Inflammatory macrophage (primary cell): ENCODE measurements at places on chromosomes 11 and 22.
A peak's percentile ranks its signal among the peaks of the same experiment; 100 is the strongest.

DNA sequence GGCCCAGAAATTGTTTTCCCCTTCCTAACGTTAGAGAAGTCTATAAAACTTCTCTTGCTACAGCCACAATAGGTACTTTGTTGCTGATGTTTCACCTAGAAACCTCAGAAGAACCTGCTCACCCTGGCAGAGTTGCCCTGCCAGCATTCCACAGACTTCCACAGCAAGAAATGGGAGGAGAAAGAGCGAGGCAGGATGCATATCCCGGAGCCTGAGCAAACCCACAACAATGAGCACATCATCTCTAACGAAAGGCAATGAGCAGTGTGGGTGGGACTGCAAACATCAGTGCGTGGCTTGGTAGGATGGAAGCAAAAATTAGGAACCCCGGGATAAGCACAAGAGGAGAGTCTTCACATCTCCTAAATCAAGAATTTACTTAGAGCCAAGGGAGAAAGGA lies 892.3 kb downstream of the OPCML start:
- no peak for DNase-seq

DNA sequence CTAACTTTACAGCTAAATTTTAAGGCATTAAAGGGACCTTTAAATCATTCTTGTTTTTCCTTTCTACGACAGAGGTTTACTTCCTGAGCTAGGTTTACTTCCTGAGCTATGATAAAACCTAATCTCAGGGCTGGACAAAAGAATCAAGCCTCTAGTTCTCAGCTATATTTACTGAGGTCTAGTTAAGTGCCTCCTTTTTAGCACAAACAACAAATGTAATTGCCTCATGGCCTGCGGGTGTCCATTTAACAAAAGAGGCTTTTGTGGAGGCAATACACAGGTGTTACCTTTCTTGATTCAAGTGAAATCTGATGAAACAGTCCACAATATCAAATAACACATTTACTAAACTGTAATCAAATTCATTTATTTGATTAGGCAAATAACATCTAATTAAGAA lies 67.3 kb downstream of the IMMP1L start:
- no peak for DNase-seq

DNA sequence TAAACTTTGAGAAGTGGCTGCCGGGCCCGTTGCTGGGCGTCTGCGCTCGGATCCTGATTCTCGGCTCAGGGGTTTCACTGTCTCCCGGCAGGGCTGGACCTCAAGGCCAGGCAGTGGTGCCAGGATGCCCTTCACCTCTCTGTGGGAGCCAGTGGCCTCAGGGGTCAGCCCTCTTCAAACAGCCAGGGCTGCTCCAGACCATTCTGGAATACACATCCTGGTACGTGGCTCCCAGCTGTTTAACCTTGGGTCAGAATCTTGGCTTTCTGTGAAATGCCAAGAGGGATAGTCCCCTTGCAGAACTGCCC lies 70.5 kb downstream of the MPPED1 start:
- DNase-seq: no peak

DNA sequence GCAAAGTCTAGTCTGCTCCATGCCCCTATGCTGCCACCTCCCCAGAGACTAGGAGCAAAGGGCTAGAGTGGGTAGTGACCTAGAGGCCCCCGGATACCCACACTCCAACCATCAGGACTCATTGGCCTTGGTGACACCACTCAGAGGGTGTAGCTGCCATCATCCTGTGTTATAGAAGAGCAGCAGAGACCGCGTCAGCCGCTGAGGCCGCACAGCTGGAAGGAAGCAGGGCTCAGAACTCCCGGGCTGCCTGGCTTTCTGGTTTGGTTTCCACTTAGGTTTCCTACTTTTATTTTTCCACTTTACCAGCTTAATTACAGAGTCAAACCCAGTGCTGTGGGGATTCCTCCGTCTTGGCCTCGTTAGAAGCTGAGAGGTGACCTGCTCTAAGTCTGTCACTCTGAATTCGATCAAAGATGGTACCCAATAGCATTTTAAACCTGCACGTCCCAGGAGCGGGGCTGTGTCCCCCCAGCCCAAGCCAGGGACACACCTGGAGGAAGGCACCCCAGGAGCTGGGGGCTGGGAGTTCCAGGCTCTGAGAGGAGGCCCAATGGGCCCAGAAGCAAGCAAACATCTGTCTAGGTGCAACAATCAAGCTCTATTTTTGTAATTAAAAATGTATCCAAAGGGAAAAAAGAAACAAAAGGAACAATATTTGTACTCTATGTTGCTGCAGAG lies 2.1 kb upstream of the CDKN1C start:
- no peak for DNase-seq

- DNase-seq: peak; percentile 46
Measured at GRCh38 chr22:37079668-37080171, 28.2 kb downstream of the KCTD17 start.

DNA sequence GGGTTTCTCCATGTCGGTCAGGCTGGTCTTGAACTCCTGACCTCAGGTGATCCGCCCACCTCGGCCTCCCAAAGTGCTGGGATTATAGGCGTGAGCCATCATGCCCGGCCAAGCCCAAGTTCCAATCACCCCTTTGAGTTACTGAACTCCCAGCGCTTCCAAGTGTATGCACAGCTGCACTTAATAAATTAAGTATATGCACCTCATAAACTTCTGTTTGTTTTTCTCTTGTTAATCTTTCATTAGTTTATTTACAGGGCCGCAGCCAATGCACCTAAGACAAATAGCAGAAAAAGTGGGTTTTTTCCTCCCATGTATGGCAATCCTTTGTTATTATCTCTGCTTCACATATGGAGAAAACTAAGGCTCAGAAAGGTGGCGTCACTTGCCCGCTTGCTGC lies 21.3 kb downstream of the SYN3 start:
- no peak for DNase-seq

- DNase-seq: no peak
Measured at GRCh38 chr22:19716829-19717105, 2.5 kb downstream of the SEPTIN5 start.

- no peak for DNase-seq
Measured at GRCh38 chr22:20028855-20029549, 8.1 kb downstream of the TANGO2 start.

GRCh38 chr11:134226806-134227325 lies 2.4 kb downstream of the VPS26B start:
- DNase-seq: no peak

GRCh38 chr11:84890676-84891075 lies 736.5 kb downstream of the DLG2 start:
- DNase-seq: no peak

DNA sequence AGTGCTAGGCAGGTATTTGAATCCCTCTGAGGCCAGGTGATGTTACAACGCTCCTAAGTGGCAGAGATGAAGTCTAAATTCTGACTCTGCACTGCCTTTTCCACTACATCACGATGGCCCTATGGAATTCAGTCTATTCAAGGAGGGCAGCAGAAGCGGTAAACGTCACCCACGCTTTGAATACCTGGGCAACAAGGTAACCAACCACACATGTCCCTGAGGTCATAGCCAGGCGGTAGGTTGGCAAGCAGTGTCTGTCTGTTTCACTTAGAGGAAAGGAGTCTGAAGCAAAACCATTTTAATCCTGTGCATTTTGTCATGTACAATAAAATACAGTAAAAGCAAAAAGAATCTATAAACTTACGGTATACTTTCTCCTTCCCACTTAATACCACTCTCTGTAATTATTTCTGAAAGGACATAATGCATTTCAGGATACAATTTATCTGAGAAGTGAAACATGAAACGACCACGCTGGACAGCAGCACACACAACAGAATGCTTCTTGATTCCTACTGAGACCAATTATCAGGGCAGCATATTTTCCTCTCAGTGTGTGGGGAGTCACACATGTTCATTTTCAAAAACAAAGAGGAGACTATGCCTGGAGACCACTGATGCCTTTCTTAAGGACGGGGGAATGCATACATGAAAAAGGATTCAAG lies 51.3 kb downstream of the PRDM10 start:
- DNase-seq: no peak

- DNase-seq: no peak
Measured at GRCh38 chr11:27397624-27398399, 34.8 kb upstream of the CCDC34 start.

DNA sequence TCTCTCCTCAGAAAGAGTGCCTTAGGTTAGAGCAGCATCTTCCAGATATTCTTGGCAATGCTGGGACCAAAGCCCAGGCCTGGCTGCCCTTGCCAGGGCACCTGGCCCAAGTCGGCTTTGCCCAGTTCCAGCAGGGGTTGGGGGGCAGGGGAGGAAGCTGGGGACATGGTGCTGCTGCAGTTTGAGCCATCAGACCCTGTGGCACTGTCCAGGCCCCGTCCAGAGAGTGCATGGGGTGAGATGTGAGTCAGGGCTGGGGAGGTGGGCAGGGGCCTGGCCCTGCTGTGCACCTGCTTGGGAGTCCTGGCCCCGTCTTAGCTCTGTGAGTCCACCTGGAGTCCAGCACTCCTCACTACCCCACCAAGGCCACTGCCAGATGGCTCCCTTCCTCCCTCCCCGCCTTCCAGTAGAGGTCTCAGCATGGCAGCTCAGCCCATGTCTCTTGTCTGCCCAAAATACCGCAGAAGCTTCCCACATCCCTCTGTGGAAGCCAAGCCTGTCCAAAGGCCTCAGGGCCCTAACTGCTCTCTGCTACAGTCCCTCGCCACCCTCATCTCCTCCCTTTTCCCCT lies 16.6 kb downstream of the DERL3 start:
- no peak for DNase-seq

DNA sequence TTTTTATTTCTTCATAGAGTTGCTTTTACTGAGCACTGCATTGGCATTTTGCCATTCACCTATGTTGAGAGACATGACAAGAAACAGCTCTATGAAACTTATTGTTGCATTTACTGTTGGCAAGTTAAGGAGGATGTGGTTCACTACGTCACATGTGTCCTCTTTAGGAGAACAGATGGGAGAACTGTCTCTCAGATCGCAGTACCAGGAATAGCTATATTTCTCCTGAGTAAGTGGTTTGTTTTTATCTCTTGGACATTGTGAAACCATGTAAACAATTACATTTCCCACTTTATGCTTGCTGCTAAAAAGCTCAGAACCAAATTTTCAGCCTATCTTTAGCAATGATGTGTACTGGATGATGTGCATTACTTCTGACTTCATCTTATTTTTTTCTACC lies 34.8 kb upstream of the PSMA1 start:
- peak; percentile 58 for DNase-seq

GRCh38 chr11:45641961-45642360 lies 23.5 kb downstream of the CHST1 start:
- no peak for DNase-seq

DNA sequence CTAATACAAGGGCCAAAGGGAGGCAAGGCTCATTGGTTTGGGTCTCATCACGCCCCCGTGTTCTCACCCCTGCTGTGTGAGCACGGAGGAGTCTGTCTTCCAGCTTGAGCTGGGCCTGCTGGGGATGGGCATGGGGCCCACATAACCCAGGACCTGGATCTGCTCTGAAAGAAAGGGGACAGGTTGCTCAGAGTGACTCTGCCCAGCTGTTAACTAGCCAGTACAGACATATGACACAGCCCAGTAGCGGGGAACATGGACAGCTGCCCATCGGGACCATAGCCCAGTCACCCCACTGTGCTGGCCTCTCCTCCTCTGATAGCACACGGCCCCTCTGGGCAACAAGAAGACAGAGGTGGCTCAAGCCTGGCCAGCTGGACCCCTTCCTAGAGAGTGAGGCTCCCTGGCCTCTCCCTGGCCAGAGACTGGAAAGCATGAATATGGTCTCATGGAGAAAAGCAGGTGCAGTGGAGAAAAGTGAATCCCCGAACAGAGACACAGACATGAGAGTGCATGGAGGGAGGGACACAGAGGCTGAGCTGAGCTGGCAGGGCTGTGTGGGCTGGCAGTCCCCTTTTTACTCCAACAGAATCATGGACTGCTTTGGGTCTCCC lies 973.9 kb downstream of the BRD1 start:
- no peak for DNase-seq

DNA sequence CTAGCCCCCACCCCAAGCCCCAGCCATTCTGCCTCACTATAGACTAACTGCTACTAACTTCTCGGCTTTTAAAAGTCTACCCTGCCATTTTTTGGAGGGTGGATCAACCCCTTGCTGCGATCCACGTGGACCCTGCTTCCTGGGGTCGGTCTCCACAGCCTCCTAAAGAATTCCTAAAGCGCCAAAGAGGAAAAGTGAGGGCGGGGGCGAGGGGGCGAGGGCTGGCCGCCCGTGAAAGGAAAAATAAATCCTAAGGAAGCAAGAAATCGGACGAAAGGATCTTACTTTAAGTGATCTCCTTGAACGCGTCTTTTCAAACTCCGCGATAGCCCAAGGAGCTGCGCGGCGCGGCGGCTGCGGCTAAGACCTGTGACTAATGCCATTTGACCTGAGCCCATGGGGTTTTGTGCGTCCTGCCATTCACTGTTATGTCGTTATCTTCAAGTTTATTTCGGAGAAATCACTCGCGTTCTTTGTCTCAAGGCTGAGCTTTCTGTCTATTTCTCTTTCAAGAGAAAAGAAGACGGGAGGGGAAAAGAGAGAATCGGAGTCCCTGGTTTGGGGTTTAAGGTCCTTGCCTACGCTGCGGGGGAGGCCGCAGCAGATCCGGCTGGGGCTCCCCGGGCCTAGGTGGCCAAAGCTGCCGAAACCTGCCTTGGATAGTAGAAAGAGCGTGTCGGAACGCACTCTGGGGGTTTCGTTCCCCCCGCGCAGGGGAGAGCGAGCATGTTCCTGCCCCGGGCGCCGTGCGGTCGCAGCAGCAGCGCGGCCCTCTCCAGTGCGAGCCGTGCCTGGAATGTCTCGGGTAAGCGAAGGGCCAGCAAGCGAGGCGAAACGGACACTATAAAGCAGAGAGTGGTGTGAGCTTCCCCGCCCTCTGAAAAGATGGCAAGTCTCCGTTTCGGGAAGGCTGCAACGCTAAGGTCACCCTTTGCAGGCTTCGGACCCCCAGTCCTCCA lies 2.8 kb upstream of the DBX1 start:
- DNase-seq: no peak

DNA sequence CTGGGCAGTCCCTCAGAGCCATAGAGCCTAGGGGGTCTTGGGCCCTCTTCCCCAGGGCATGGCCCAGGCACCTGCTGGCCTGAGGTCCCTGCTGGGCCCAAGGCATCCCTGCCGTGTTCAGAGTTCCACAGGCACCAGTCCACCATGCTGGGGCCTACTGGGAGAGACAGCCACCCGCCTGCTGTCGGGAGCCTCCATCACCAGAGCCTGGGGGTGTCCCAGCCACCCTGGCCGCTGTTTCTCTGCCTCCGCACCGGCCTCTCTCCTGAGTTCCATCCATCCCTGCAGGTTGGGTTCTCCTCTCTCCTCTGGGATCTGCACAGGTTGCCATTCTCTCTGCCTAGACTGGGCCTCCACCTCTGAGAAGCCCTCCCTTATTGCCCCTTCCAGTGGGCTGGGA lies 68.6 kb downstream of the KCNQ1 start:
- DNase-seq: no peak

DNA sequence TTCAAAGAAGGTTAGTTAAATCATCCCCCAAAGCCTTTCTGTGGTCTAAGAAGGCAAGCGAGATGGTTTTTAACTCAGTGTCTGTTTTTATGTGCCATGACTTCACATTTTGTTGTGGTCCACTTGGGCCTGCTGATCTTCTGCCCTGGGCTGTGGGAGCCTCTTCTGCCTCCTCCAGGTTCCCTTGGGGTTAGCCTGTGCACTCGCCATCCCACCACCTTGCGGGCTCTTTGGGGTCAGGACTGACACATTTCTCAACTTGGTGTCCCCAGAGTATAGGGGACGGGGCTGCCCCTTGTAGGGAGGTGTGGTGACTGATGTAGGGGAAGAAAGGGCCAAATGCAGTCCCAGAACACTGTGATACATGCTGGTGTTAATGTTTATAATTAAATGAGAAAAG lies 207.0 kb downstream of the TBC1D22A start:
- DNase-seq: no peak
